Cardiac fibroblast (primary cell): ENCODE measurements at places on chromosomes 2 and 18.
A peak's percentile ranks its signal among the peaks of the same experiment; 100 is the strongest.

- no peak for DNase-seq
Observed at GRCh38 chr2:233565685-233566140, 869 bp downstream of the USP40 start.

GRCh38 chr2:3522961-3523421 lies 3.7 kb upstream of the ADI1 start:
- peak; percentile 70 for DNase-seq

- DNase-seq, result no peak
Observed at GRCh38 chr2:38167968-38168350, 92.0 kb upstream of the CYP1B1 start.

DNA sequence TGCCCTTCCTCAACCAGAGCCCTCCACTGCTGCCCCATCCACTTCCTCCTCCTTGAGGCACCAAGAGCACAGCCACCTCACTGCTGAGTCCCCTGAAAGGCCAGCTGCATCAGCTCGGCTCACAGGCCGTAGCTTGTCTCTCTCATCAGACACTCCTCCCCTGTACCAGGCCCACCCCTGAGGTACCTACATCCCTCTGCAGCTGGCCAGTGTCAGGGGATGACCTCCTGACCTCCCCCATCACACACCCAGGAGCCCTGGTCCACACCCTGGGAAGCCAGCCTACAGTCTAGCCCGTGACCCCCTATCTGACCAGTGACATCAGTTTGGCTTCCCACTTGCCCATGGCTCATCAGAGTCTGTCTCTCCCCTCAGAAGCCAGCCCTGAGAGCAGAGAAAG lies 205.6 kb downstream of the TNS1 start:
- no peak for DNase-seq

DNA sequence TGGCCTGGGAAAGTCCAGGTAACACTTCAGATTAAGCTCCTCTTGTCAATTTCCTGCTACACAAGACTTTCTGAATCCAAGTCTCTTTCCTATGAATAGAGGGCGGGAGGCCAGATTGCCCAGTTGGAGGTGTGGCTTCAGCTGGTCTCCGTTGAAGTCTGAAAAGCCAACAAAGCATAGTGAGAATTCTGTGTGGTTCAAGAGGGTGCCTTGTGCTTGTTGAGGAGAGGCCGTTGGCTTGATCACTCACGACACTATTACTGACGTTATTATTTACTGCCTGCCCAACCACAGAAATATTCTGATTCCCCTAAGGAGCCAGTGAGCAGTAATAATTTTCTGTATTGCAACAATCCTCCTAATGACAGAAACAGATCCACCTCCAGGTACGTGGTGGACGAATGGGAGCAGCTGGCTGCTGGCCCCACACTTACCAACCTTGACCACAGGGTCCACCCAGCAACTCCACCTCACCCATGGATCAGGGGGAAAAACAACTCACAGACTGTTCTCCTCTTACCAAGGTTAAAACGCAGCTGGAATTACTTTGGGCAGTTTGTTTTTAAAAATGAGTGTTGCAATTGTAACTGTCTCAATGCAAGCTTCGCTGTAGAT lies 21.9 kb downstream of the NRP2 start:
- DNase-seq, result peak; percentile 45

DNA sequence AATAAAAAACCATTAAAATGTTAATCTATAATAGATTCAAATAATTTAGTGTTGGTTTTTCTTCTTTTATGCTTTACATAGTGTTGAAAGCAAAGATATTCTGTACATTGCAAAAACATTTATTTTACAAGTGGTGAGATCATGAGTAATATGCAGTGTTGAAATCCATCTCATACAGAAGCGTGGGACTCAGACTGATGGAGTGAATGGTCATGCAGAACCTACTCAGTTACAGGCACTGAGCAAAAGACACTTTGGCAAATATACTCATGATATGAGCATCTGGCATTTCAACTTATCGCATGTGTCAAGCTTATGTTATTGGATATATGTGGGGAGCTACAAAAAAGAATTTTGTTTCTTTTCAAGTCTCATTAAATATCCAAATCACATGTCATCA lies 620.2 kb upstream of the NETO1 start:
- peak; percentile 74 for DNase-seq

GRCh38 chr2:184780944-184781343 lies 182.6 kb downstream of the ZNF804A start:
- DNase-seq, result peak; percentile 20
